ENCODE measurements at places on chromosomes 6 and 20.
A peak's percentile ranks its signal among the peaks of the same experiment; 100 is the strongest.

- DNase-seq = no peak
These were observed 58.6 kb downstream of the DAAM2 start for GRCh38 chr6:39850736-39851297.

- no peak for DNase-seq
These were observed 43.8 kb downstream of the BMP6 start for GRCh38 chr6:7769702-7770101.

DNA sequence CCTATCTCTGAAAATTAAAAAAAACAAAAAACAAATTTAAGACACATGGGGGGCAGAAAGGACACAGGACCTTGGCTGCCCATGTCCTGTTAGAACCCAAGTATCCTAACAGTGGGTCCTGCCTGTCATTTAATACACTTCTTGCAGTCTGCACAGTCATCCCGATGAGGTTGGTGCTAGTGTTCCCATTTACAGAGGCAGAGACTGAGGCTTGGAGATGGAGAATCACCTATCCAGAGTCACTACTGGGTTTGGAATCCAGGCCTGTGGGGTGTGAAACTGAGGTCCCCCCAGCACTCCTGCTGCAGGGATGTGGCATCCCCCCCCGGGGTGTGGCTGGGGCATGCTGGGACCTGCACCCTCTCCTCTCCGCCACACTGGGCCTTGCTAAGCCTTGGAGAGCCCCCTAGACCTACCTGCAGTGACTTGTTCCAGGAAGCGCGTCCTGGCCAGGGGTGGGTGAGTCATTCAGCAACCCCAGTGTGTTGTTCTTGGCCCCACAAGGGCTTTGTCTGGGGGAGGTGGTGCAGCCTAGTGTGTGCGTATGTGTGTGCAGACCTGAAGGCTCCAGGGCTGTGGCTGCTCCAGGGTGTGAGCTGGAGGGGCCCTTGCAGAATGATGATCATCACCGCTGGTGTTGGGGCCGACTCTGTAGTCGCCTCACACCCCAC is 49.7 kb downstream of the BCAS4 start:
- DNase-seq = no peak

DNA sequence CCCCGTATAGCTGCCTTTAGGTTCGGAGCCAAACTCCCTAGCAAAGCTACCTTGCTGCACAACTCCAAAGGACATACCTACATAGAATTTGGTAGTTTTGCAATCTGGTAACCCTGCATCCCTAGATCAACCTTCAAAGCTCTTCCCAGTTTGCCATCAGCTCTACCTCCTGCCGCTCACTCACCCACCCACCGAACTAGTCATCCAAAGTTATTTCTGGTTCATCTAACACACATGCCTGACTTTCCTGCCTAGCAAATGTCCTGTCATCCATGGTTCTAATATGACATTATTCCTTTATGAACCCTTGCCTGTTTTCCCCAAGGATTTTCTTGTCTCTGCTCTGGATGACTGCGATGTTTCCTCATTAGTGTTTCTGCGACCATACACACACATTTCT is 21.6 kb downstream of the SPAG4 start:
- DNase-seq = no peak

DNA sequence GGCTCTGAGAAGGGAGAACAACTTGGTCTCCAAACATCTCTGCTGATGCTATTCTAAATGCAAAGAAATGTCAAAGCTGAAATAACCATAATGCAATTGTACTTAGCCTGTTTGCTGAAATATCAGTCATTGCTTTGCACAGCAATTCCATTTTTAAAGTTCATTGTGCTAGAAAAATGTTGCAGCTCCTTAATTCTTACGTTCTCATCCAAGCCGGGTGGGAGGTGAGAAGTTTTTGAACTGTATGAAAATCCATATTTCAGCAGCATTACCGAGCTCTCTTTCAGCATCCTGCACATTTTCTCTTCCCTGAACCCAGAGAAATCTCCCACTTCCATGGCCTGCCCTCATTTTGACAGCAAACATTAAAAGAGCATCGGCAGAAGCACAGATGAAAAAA is 630.0 kb downstream of the PTPRT start:
- DNase-seq = no peak

GRCh38 chr20:44733341-44734069 is 12.2 kb upstream of the KCNK15 start:
- DNase-seq = peak; percentile 22

- no peak for DNase-seq
These were observed 62.4 kb downstream of the TENT5A start for GRCh38 chr6:81690073-81690472.

DNA sequence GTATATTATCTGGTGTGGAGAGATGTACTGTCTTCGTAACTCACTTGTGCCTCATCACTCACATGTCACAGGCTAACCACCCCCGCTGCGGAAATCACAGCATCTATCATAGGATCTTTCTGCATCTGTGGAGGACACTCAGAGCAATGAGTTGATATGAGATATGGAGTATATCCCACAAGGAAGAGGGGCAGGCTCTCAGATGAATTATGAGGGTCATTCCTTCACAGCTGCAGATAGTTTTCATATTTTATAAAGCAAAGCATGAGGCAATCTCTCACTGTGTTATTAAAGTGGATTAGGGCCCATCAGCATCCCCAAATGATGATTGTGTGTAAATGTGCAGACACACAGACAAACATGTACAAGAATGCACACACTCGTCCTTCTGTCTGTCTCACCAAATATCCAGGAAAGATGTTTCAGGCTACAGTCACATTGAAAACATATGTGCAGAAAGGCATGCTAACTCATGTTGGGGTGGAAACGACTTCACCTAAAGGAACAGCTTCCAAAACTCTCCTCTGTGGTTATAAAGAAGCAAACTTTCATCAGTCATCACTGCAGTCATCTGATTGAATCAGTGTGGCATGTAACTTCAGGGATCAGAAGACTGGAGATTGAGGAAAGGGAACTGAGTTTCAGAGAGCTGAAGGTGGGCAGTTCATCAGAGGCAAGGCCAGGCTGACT is 164.7 kb downstream of the FOXC1 start:
- DNase-seq = no peak

DNA sequence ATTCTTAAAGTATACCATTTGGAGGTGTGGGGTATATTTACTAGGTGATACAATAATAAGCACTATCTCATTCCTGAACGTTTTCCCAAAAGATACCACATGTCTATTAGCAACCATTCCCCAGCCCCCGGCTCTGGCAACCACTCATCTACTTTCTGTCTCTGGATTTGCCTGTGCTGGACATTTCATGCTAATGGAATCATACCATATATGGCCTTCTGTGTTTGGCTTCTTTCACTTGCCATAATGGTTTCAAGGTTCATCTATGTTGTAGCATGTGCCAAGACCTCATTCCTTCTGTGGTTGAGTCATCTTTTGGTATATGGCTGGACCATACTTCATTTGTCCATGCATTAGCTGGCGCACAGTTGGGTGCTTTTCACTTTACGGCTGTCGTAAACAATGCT is 39.7 kb downstream of the BCAS4 start:
- DNase-seq = no peak

- no peak for DNase-seq
These were observed 61.2 kb downstream of the RPP40 start for GRCh38 chr6:4942673-4943009.

- DNase-seq = no peak
These were observed 47.9 kb downstream of the HMGN3 start for GRCh38 chr6:79186564-79186963.

DNA sequence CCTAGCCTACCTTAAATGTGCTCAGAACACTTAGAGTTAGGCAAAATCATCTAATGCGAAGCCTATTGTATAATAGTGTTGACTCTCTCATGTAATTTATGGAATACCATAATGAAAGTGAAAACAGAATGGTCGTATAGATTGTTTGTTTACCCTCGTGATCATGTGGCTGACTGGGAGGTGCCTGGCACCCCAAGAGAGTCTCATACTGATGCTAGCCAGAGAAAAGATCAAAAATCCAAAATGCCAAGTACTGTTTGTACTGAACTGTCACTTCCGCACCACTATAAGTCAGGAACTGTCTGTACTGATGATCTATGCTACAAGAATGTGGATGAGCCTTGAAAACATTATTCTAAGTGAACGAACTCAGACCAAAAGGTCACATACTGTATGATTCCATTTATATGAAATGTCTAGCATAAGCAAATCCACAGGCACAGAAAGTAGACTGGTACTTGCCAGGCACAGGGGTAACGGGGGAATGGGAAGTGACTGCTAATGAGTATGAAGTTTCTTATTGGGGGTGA is 22.4 kb downstream of the ZMYND8 start:
- DNase-seq = no peak

DNA sequence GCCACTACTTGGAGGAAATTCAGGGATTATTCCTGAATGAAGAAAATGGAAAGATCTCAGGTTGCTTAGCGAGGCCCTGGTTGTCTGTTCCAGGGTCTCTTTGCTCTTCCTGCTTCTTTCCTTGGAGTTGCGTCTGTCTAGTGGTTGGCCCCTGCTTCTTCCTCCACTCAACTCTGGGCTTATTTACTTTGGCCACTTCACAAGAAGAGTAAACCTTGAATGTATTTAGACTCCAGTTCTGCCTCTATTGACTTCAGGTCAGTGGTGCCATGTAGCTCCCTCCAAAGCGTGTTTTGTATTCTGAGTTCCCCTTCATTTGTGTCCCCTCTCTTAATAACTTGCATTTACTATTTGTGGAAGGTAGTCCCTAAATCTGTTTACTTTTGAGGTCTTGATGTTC is 456.5 kb downstream of the UTRN start:
- no peak for DNase-seq

Measured in NCI-H524 (cell line).